T-helper 2 cell (primary cell): ENCODE measurements at places on chromosomes 6 and 20.

DNA sequence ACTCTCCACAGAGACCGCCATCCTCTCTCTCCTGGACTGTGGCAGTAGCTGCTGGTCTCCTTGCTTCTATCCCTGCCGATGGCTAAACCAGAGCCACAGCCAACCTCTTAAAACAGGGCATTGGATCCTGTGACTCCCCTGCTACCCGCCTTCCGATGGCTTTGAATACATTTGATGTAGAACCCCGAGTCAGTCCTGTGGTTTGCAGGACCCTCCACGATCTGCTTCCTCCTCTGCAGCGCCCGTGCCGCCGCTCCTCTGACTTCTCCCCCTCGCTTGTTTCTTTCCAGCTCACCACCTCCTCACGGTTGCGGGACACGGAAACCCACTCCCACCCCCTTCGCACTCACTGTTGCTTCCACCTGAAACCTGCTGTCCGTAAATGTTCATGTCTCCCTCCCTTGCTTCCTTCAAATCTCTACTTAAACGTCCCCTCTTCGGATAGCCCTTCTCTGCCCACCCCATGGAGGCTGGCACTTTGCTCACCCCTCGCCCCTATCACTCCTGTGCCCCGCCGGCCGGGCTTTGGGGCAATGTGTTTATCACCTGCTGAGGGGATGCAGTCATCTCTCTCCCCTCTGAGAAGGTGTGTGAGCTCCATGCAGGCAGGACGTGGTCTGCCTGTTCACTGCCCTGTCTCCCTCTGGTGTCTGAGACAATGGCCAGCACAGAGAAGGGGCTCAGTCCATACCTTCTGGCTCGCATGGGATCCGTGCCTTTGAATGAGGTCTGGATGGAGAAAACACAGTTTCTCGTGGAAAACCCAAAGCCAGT is 67.8 kb downstream of the GFOD1 start:
- DNase-seq, result no peak

DNA sequence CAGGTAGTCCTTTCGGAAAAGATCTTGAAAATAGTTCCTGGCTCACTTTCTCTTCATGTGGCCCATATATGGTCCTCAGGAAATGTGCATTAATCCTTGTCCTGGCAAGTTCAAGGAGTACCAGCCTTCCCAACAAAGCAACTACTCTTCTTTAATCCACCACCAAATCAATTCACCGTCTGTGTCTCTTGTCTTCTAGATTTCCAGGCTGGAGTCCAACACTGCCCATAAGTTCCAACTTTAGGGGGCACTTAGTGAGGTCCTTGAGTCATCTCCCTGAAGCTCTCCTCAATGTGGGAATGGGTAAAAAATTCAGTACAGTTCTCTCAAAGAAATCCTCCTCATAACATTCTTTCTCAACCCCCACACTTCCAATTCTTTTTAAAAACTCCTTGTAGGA is 6.9 kb upstream of the DAAM2 start:
- no peak for DNase-seq

DNA sequence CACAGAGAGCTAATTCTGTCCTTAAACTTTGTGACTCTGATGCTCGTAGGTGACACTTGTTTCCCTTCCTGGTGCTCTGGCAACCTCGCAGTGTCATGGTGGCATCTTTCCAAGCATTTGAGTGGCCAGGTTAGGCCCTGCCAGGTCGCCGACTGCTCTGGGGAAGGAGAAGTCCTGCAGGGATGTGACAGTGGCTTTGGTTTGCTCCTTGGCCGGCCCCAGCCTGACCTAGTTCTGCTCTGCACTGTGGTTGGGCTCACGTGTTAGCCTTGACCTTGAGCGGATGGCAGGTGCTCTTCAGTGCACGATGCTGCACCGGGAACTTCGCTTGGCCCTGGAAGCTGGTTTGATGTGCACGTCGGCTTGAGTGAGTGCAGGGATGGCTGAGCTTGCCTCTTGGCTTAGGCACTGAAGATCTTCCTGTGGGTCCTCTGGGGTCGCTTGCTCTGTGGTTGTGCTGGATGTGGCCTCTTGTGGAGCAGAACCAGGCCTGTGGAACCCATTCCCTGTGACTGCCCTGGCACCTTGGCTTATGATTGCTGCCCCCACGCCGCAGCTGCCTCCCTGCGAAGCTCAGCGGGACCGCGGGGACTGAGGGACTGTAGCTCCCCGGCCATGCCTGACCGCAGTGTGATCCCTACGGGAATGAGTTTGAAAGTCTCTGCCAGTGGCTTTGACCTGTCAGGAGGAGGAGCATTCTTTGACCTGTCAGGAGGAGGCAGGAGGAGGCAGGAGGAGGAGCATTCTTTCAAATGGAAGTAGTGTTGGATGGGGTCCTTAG is 8.7 kb downstream of the OSBPL2 start:
- no peak for DNase-seq

DNA sequence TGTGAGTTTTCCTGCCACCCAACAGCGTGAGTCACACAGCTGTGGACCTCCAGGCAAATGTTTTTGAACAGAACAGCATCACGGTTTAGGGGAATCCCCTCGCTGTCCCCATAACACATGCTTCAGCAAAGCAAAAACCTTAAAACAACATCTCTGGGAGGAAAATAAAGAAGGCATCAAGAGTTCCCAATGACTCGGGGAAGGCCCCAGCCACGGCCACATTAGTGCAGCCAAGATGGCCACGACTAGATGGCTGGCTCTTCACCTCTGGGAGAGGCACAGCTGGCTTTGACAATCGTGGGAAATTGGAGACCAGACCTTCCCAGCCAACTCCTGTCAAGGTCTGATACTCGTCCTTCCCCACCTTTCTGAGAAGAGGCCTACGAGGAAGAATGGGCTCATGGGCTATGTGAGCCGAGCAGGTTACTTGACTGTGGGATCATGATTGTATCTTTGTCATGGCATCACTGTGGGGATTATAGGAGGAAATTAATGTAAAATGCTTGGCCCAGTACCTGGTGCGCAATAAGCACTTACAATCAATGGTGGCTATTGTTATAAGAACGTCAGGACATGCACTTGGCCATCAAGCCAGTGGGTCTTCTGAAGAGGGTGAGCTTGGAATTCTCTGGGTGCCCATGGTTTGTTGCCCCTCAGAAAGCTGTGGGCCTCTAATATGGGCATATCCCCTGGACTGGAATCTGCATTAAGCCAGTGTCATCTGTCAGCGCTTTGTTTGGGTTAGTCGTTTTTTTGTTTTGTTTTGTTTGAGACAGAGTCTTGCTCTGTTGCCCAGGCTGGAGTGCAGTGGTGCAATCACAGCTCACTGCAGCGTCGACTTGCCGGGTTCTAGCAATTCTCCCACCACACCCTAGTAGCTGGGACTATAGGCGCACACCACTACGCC is 43.6 kb downstream of the FGD2 start:
- peak; percentile 49 for DNase-seq

- no peak for DNase-seq
These were observed 3.6 kb downstream of the AIG1 start for GRCh38 chr6:143064271-143064670.

DNA sequence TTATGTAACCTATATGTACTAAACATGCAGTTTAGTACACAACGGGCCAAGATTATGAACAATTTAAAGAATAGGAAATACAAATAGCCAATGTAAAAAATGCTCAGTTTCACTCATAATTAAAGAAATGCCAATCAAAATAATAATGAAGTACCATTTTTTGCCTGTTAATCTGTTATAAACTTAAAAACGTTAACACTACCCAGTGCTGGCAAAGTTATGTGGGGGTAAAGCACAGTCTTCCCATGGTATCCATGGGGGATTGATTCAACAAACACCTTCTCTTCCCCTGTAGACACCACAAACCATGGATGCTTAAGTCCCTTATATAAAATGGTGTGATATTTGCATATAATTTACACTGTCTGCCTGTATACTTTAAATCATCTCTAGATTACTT is 205.3 kb upstream of the SIM1 start:
- no peak for DNase-seq

DNA sequence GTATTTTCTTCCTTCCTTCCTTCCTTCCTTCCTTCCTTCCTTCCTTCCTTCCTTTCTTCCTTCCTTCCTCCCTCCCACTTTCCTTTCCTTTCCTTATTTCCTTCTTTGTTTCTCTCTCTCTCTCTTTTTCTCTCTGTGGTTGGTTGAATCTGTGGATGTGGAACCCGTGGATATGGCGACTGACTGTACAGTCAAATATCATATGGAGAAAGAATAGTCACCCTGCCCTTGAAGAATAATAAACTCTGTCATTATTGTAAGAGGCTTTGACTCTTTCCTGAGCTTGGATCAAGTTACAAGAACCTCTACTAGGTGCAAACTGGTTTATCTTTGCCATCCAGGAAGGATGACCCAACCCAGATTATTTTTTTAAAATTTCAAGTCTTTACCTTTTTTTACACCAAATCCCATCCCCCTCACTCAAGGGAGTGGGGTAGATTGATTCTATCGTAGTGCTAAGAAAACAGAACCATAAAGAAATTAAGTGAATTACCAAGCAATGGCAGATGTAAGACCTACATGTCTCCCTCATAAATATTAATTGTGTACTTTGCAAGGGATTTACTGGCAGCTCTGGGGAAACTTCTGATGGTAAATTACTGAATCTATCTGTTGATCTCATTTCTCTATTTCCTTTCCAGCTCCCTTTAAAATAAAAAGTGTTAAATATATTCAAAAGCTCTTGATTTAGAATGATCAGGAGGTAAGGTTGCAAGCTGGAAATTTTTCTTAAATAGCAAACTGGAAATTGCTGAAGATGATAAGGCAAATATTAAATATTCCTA is 667.5 kb downstream of the UTRN start:
- no peak for DNase-seq

DNA sequence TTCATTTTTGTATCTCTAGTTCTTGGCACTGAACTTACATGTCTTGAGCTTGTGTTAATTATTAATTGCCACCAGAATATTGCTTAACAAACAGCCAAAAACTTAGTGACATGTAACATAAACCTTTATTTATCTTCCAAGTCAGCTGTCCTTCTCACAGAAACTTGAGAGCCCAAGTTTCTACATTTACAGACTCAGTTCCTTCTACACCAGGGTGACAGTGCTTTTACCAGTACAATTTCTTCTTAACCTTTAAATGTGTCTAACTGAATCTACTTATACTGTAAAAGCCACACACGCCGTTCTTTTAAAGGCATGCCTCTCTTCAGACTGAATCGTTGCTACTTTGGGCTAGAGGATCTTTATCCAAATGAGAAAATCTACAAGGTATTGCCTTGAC is 539.2 kb downstream of the GRIK2 start:
- no peak for DNase-seq

GRCh38 chr6:97449444-97449966 is 166.5 kb upstream of the MMS22L start:
- no peak for DNase-seq

DNA sequence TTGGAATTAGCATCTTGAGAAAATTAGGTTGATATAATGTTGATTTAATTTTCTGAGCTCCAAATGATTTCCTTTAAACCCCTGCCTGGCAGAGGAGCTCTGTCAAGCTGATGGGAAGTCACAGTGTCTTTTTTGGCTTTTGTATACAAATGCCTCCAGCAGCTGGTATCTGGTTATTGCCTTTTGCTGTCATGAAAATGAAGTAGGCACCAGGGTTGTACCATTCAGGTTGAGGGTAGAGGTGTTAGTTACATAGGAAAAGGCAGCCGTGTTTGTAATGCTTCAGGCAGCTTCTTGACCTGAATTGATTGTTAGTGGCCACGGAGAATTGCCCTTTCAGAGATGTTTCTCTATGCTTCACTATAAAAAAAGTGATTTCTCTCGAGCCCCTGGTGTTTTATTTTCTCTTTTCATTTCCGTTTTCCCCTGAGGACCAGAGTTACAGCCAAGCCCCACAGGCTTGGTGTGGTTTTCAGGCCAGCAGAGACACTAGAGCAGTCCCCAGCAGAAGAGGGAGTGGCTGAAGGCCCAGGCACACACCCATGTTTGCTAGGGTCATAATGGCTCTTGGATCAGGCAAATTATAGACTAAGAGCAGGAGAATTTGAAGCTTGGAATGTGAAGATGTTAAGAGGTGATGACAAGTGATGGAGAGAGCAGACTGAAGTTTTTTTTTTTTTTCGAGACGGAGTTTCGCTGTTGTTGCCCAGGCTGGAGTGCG is 21.6 kb downstream of the CMTR1 start:
- DNase-seq, result no peak

- no peak for DNase-seq
These were observed 12.2 kb downstream of the EPHA7 start for GRCh38 chr6:93407186-93407585.

DNA sequence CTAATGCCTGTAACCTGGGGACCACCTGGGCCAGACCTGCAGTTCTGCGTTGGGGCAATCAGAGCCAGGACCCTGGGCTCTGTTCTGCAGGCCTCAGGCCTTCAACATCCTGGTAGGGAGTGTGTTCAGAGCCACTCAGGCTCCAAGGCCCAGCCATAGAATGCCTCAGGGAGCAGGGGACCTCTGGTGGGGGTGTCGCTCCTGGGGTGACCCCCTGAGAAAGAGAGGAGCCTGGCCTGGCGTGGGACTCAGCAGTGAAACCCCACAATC is 12.5 kb downstream of the UCKL1 start:
- no peak for DNase-seq

GRCh38 chr6:61745994-61746393 is 540.0 kb downstream of the KHDRBS2 start:
- DNase-seq, result no peak

DNA sequence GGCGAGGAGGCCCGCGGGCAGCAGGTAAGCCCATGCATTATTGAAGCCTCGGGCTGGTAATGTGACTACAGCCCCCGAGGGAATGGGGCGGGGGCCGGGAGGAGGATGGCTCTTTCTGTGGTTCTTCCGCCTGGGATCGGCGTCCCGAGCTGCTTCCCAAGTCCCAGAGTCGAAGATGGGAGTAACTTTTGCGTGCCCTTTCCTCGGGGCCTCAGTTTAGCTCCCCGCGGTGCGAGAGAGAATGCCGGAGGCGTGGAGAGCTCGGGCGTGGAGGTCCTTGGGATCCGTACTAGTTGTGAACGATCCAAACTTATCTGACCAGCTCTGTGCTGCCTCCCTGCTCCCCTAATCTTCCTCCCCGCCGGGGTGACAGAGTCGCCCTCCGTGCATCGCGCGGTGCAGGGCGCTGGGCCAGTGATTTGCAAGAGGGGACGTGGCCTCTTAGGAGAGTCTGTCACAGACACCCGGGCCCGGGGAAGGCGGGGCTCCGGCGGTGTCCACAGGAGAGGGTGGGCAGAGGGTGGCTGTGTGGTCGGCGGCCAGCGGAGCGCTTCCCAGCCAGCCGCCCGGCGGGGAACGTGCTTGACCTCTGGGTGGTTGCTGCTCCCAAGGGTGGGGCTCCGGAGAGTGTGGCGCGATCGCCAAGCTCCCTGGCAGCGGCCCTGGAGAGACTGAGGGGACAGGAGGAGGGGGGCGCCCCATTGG is 815 bp downstream of the UTRN start:
- peak; percentile 15 for DNase-seq

- DNase-seq, result no peak
These were observed 363.2 kb upstream of the MARCKS start for GRCh38 chr6:113493991-113494390.

DNA sequence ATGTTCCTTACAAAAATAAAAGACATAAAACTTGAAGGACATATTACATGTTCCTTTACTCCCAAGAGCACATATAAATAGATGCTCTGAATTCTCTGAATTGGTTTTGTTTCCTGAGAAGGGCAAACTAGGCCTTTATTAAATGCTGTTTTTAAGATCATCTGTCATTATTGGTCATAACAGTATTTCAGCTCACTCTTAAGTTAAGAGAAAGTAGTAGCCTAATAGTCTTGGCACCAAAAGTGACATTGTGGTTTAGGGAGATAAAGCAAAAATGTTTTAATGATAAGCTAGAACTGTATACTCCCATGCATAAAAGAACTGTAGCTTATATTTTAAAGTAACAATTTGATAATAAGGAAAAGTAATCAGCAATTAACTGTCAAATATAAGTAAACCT is 361.1 kb upstream of the PTCHD4 start:
- no peak for DNase-seq
